Stimulated activated CD8-positive, alpha-beta memory T cell treated with anti-CD3 and anti-CD28 coated beads, Interleukin-15, amount 100 ng/mL, for 48 hours (primary cell): ENCODE measurements at places on chromosomes 12 and 14.

- no peak for DNase-seq
Observed at GRCh38 chr12:73421832-73422231, 1115.8 kb upstream of the ATXN7L3B start.

DNA sequence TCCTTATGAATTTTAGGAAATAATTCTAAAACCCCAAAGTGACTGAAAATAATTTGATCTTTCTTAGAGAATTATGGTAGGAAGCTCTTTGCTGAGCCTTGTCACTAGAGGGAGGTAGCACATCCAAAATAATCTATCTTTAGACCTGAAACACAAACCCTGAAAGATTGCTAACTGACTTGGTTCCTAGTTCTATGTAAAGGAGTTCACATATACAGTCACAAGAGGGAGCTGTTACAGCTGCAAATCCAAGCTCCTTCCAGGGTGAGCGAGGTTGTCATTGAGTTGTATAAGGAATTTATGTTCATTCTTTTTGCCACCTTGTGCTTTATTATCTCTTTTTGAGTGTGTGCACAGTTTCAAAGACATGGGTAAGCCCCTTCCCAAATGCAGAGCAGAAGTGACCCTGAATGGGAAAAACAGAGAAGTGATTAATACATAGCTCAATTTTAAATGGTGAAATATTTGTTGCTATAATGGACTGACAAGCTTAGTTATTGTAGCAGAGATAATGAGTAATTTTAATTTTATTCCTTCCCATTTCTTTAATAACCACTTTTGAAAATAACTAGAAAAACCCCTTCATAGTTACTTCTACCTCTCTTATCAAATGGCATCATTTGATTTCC, 387.9 kb downstream of the DAD1 start:
- no peak for DNase-seq

GRCh38 chr14:73753887-73754795, 40.0 kb upstream of the PNMA1 start:
- no peak for DNase-seq

DNA sequence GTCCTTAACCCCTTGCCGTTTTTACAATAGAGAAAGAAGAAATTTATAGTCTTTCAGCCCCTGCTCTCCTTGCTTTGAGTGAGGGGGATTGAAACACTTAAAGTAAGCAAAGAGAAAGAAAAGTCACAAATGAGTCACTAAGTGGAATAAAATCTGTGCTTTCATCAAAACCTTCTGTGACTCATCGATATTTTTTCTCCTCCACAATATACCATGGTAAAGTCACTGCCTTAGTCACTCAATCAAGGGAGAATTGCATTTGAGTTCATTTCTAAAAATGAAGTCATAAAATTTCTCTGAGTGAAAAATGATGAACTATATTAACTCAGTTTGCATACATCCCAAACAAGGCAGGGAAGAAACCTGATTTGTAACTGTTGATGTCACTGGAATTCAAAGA, 470.3 kb downstream of the FOXG1 start:
- DNase-seq = no peak

DNA sequence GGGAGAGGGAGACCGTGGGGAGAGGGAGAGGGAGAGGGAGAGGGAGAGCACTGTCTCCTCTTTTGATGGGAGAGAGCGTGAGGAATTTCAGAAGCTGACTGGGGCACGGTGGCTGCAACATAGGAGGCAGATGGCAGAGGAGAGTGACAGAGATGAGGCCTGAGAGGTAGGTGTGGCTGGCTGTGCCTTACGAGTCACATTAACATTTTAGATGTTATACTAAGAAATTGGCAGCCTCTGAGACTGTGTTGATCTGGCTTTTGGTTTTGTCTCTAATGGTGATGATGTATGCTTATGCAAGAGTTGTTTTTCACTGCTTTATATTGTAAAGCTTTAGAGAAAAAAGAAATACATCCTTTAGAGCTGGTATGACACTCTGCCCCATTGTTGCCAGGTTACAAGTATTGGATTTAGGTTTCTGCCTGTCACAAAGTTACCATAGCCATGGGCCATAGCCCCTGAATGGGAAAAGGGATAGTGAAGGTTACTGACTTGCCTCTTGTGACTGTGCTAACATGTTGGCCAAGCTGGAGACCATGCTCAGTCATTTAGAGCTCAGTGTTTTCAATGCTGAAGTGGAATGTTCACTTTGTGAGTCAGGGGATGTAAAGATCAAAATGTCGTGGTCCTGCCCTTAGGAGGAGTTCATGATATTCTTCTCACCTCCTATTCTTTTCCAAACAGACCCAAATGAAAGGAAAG, 186.2 kb downstream of the SYNE2 start:
- no peak for DNase-seq

DNA sequence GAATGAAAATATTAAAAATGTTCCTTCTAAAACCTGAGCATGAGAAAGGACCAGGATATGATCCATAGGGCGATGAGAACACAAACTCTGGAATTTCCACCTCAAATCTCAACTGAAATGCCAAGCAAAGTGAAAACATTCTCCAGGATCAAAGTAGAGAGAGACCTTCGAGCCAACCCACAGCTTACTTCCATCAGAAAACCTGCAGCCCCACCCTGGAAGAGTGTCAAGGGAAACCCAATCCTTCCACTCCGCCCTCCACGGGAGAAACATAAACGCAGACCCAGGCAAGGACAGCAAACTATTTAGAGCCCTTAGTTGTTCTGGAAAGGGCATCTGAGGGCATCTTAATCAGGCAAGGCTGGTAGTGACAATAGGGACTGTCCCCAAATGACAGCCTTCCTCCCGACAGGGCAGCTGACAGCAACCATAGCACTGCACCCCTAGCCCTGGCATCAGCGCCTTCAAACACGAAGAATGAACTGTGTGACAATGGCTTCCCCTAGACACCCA, 21.8 kb downstream of the SLC15A4 start:
- DNase-seq = no peak

DNA sequence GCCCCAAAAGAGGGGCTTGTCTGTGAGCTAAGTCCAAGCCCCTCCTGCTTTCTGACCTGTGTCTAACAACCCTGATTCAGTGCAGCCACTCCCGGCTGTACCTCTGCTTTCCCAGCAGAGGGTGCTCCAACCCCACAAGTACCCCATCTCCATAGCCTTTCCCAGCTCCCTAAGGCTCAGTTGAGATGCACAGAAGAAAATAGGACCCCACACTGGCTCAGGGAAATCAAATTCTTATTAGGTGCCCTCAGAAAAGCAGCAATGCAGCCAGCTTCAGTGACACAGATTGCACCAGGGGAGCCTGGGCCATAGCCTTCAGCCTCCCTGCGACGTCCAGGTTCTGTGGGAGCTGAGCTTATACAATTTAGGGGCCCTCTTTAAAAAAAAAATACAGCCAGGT, 49.9 kb downstream of the LRRC74A start:
- no peak for DNase-seq

DNA sequence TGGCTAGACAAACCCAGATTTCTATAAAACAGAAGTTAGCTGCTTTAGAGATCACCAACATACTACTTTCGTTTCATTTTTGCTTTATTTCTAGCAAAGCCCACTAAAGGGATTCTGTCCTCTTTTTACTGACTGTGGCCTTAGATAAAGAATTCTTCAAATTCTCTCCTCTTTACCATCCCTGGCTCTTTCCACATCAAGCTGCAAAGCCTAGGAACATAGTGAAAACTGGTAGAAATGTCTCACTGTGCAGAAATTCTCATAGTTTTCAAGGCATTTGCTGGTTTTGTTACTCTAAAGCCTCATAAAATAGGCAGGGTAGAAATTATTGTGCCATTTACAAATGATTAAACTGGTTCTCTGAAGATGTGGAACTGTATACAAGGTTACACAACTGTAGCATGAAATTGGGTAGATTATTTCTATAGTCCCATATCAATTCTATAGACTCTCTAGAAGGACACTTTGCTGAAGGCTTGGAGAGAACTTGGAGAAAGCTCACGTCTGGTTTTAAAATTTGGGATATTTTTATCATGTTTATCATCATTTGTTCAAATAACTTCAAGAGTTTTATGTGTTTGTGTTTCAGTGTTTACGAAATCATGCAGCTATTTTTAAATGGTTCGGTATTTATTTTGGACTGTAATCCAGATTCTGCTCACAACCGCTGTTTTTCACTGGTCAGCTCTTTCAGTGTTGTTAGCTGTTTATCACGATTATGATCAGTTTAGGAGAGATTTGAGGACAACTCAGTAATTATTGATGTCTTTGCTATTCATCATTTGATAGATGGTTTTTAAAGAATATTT, 36.7 kb upstream of the CSRP2 start:
- DNase-seq = no peak
